ENCODE measurements at places on chromosomes 16 and 17.

GRCh38 chr16:74682556-74682955 is 15.9 kb upstream of the RFWD3 start:
- DNase-seq, result no peak

GRCh38 chr17:43936434-43936833 is 5.8 kb downstream of the PPY start:
- DNase-seq, result no peak

- DNase-seq, result no peak
These were observed 781 bp downstream of the RSKR start for GRCh38 chr17:28612936-28613872.

DNA sequence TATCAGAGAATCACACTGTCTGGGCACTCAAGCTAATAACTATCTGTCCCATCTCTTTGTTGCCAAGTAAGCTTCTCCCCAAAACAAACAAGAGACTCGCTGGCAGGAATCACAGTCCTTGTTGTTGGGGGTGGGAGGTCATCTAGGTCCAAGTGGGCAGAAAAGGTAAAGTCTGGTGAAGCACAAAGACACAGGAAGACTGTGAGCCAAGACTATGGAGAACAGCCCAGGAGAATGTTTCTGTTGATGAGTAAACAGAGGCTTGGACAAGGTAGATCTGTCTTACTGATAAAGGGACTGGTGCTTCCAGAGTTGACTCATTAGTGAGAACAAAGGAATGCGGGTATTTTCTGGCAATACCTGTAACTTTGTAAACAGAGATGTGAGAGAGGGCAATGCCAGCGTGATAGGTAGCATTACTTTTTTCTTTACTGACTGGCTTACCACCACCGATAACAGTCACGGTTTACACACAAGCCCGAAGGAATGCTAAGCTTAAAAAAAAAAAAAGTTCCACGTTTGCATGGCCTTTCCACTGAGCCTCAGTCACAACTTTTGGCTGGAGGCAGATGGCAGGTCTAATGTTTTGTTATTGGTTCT is 11.5 kb upstream of the MMD start:
- no peak for DNase-seq

GRCh38 chr17:33854596-33854995 is 400.5 kb upstream of the CCL2 start:
- no peak for DNase-seq

DNA sequence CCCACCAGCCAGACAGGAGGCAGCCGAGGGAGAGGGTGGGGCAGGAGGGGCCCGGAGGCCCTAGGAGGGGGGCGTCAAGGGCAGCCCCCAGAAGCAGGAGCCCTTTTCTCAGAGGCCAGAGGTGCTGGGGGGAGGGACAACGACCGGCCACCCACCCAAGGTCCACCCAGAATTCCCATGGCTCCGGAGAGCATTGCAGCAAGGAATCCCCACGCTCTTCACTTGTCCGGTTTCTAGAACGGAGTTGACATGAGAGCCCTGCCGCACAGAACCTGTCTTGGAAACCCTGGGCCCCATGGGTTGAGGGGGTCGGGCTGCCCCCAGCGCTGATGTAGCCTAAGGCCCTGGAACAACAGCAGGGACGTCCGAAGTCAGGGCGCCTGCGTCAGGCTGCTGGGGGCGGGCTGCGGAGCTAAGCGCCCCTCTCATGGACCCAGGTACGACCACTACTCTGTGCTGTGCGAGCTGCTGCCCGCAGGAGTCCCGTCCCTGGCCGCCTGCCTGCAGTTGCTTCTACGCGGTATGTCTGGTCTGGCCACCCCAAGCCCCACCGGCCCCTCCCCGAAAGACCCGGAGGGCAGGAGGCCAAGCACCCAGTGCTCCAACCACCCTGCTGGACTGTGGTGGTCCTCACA is 11.2 kb downstream of the CYBC1 start:
- no peak for DNase-seq

DNA sequence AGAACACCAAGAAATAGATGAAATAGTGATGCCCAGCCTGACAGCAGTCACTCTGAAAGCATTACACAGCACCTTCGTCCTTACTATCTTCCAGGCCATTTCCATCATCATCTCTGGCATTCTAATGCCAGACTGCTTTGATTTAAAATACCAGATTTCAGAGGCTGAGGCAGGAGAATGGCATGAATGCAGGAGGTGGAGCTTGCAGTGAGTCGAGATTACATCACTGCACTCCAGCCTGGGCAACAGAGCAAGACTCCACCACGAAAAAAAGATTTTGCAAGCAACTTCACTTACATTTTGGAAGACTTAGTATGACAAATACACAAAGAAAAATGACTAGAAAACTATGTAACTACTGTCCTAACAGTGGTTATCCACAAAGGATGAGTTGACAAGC is 244.0 kb downstream of the CPPED1 start:
- no peak for DNase-seq

- no peak for DNase-seq
These were observed at the start of gene ZNF205 for GRCh38 chr16:3112058-3112880. Gene ZNF205, plus strand, starts transcription at chr16:3112586. Its CDS starts 845 bp downstream, at chr16:3113431.

DNA sequence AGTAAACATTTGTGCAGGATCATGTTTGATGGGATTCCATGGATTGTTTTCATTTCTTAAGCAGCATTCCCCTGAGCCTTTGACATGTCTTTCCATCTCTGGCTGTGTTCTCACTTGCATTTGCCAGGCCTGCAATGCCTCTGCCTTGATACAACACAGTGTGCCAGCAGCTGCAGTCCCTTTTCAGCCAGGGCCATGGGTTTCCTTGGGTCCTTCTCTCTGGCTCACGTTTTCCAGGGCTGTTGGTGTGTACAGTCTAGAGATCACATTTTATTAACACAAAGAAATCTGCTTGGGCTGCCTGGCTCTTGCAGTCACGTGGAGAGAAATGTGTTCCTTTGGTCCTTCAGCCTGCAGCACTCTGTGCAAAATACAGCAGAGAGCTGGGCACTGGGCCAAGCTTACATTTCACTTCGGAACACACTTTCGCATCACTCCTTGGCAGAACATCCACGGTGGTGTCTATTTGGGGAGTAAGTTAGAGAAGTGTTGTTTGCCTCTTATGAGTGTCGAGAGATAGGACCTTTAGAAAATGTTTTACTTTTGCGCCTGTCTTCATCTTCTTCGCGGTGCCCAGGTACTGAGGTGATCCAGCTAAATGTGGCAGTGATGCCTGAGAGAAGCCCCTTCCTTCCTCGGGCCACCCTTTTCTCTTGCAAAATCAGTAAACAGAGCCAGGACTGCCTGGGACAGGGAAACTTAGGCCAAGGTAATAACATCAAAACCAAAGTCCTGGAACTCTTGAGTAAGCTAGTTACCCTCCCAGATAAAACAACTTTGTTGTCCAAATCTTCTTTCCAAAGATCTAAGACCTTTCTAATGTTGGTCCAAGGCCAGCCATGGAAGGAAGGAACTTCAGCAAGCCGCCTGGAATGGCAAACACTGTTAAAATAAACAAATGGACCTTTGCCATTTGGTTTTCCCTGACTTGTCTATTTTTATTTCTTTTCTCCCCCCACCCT is 20.9 kb downstream of the HLF start:
- no peak for DNase-seq

DNA sequence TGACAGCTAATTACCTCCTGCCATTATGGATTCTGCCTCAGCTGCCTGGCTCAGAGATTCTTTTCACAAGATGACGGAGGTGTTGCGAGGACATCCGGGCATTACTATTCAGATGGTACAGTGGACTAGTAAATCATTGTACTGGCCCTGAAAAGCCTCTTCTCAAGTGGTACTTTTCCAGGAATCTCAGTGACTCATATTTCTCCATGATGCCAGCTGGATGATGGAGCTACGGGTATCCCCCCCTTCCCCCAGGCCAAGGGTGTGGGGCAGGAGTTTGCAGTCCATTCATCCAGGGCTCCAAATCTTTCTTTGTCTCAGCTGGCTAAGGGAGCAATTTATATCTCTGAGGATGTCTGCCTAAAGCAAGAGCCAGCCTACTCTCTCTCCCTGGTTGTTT is 107.7 kb upstream of the GPR139 start:
- no peak for DNase-seq

DNA sequence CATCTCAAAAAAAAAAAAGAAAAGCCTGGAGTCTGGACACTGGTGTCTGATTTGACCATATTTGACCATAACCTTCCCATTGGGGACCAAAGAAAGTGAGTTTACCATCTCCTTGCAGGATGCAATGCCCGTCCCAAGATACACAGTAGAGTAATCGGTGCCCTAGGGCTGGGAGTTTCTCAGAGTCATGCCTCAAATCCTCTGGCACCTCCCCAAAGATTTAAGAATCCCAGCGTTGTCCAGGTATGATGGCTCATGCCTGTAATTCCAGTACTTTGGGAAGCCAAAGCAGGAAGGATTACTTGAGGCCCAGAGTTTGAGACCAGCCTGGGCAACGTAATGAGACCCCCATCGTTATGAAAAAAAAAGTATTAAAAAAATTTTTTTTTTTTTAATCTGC is 5.0 kb downstream of the PITPNM3 start:
- DNase-seq, result no peak
